Progenitor cell of endocrine pancreas (in vitro differentiated cells): ENCODE measurements at places on chromosomes 7 and 10.

- no peak for DNase-seq
These were observed 41.5 kb upstream of the PLEKHA1 start for GRCh38 chr10:122333037-122333436.

- no peak for DNase-seq
These were observed 115.1 kb downstream of the PKD1L1 start for GRCh38 chr7:47833211-47833610.

DNA sequence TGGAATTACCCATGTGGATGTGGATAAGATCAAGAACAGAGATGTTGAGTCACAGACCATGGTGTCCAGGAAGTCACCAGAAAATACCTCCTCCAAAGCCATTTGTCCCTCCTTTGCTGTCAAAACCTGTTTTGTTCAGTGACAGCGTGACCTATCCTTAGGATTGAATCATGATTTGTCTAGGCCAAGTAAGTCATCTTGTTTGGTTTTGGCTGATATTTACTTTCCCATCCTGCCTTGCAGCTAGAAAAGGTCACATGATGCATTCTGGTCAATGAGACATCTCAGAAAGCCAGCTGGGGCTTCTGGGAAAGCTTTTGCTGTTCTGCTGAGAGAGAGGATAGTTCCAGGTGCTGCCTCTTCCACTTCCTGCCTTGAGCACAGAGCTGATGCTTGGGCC, 225.3 kb upstream of the ZMIZ1 start:
- DNase-seq = no peak

DNA sequence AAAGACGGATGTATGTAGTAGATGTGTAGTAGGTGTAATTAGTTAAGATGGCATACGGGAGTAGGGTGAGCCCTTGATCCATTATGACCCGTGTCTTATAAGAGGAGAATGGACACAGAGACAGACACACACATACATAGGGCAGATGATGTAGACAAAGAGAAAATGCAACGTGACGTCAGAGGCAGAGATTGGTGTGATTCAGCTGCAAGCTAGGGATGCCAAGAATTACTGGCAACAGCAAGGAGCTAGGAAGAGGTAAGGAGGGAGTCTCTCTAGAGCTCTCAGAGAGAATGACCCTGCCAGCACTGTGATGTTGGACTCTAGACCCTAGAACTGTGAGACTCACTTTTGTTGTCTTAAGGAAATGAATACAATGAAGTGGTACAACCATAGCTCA, 247.0 kb upstream of the HABP2 start:
- no peak for DNase-seq

DNA sequence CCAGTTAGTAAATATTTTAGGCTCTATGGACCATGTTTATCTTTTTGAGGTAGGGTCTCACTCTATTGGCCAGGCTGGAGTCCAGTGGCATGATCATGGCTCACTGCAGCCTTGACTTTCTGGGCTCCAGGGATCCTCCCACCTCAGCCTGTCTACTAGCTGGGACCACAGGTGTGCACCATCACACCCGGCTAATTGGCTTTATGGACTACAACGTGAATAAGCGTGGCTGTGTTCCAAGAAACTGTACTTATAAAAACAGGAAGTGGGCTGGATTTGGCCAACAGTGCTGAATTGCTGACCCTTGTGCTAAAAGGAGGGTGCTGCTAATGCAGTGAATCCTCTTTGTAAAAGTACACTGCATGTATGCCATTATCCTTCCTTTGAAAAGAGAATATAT, 111.7 kb upstream of the CDK13 start:
- no peak for DNase-seq

DNA sequence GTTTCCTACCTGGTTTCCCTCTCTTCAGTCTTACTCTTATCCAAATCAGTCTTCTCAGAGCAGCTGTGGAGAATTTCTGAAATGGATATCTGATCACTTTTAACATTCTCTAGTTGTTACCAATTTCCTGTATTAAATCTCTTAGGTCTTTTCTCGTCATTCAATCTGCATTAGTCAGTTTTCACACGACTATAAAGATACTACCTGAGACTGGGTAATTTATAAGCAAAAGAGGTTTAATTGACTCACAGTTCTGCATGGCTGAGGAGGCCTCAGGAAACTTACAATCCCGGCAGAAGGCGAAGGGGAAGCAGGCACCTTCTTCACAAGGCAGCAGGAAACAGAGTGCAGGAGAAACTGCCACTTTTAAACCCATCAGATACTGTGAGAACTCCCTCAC, 444.8 kb downstream of the GATA3 start:
- no peak for DNase-seq

GRCh38 chr10:78413076-78414055, 379.7 kb downstream of the RPS24 start:
- DNase-seq = no peak

DNA sequence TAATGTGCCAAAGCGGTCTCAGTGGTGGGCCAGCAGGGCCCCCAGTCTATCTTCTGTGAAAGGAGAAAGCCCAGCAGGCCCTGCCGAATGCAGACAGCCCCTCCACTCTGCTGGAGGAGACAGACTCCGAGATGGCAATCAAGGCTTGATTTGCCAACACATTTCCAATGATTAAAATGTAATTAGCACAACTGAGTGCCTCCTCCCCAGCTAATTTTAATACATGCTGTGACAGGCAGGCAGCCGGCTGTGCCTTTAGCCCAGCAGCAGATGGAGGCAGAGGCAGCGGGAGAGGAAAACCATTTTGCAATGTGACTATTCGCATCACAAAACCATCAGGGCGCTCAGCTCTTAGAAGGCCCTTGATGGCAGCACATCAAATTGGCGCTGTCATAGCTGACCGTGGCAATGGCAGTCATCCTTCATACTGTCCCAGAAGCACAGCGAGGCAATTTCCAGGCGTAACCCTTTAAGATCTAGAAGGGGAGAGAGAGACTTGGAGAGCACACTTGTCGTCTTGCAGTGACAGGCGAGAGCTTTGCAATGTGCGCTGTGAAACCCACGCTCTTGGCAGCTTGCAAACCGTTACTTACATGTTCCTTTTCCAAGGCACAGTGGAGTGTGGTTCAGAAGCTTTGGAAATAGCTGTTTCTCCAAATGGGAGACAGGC, 714.8 kb upstream of the GALNT17 start:
- no peak for DNase-seq

DNA sequence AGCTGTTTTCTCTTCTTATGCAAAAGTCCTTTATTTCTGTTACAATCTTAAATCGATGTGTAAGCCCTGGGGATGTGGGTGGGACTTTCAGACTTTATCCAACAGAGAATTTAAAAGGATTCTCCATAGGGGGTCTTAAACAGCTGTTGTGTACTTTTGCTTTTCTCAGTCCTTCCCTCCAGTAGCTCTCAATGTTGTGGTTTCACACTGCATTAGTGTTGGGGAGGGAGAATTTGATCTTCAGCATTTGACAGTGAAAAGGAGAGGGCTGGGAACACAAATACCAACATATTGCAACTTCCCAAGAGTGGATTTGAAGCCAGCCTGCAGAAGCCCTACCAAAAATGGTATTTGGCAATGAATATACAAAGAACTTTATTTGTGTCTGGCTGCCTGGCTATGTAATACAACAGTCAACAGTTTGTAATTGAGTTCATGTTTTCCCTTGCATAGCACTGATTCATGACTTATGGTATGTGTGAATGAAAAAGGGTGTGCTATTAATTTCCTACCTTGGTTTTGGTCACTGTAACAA, 80.1 kb upstream of the CAPZA2 start:
- no peak for DNase-seq

DNA sequence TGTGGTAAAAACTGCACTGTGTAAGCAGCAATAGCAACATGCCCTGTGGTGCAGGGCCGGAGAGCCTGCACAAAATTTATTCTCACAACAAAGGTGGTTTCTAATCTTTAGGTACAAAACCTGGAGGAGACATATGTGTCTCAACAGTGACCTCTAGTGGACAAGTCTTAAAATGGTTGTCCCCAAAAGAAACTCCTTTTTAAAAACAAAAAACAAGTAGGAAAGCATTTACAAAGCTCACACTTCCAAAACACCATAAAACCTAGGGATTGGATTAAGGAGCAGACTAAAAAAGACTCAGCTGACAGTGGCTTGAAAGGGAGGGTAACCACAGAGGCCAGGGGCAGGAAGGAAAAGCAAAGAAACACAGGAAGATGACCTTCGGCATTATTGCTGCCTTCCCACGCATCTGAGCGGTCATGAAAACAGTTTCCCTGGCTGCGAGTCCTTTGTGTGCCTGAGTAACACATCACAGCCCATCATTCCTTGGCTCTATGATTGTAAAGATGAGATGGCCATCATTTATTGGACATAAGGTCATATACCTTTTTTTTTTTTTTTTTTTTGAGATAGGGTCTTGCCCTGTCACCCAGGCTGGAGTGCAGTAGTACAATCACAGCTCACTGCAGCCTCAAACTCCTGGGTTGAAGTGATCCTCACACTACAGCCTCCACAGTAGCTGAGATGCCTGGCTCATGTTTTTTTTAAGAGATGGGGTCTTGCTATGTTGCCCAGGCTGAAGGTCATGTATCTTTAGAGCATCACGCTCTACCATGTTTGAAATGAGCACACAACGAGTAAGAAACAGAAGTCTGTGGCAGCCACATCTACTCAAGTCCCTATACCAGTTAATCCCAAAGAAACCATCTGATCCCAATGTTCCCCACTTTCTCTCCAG, 39.5 kb downstream of the RSU1 start:
- DNase-seq = no peak

DNA sequence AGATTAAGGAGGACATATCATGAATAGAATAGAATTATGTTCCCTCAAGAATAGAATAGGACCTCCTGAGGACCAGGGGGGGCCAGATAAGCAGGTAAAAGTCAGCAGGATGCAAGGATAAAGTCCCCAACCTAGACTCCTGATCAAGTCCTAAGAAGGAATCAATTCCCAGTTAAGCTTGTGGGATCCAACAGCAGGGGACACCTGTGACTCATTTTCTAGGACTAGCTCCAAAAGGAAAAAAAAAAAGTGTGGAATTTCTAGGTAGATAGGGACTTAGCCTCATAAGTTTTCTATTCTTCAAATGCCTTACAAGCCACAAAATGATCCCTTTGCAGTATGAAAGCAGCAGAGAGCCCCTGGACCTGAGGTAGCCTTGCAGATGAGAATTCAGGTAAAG, 336.2 kb downstream of the WDR11 start:
- DNase-seq = no peak

DNA sequence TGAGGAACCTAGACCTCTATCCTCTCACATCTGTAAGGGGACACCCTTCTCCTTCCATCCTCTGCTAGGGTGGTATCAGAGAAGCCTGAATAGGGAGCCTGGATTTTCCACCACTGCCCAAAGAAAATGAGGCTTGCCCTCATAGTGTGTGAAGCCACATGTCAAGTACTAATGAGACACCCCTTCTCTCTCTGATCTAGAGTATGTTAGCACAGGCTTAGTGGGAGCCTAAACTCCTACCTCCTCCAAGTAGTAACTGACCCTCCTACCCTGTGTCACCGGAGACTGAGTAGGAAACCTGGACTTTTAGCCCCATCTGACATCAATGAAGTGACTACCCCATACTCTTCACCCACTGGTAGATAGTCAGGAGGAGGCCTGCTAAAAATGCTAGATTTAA, 65.6 kb downstream of the PHYHIPL start:
- DNase-seq = no peak

DNA sequence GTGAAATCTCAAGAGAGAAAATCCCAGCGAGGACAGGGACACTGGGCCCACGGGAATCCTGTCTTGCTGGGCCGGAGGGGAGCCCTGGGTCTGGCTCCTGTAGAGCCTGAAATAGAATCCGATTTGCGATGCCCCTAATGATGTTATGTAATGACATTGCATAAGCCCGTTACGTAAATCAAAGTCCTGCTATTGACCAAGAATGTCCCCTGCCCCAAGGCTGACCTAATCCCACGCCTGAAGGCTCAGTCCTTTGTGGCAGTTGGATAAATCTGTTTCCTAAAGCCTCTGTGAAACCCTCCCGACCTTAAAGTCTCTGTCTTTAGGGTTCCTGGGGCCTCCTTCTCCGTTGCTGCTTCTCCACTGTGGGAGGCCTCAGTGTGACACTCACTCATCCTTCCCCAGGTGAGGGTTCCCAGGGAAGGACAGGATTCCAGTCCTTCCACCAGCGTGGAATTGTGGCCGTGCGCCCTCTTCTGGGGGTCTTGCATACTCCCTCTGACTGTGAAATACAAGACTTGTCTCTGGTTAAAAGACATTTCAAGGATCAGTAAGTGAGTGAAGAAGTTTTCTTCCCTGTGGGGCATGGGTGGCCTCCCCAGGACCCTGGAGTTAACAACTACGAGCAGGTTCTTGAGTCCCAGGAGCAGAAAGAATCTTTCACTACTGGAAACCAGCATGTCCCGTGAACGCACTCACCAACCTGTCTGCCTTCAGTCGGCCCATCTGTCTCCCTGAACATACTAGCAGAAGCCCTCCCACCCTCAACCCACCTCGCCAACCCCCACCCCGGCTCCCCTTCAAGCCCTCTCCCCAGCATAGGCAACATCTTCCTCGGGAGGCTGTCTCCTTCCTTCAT, 19.8 kb downstream of the ZNF467 start:
- DNase-seq = peak; percentile 56

- DNase-seq = no peak
These were observed 54.0 kb upstream of the KCNIP2 start for GRCh38 chr10:101897633-101898032.

DNA sequence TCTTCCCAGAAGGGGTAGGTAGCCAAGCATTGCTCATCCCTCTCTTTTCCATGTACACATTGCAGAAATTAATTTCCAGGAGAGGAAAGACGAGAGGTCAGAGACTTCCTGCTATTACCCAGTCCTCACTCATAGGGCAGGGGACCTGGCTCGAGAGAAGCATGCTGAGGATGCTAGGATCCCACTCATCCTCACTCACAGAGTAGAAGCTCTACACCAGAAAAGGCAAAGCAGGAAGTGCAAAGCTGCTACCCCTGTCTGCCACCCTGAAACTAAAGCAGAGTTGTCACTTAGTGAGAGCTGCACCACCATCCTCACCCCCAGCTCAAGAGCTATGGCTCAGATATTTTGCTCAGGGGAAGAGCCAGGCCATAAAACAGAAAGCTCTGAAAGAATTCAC, 9.9 kb downstream of the OR9A2 start:
- DNase-seq = no peak

GRCh38 chr10:130013335-130014262, 49.5 kb upstream of the EBF3 start:
- no peak for DNase-seq

GRCh38 chr10:102410429-102411073, 8.0 kb downstream of the PSD start:
- peak; percentile 41 for DNase-seq

DNA sequence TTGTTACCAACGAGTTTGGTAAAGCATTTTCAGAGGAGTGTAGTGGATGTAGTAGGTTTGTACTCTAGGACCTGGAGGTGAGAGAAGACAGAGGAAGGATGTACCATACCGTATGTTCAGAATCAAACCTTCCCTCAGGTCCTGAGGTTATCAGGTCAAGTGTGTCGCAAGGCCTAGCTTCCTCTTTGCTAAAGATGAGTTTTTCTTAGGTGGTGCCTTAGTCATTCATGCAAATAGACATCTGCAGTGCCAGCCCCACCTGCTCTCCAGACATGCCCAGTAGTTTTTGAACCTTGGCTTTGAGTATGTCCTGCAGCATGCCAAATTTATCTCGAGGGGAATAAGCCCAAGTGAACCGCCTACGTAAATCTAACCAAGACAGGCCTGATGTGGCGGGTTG, 71.3 kb downstream of the HDAC9 start:
- no peak for DNase-seq
